ENCODE measurements at places on chromosomes 2 and 18.

DNA sequence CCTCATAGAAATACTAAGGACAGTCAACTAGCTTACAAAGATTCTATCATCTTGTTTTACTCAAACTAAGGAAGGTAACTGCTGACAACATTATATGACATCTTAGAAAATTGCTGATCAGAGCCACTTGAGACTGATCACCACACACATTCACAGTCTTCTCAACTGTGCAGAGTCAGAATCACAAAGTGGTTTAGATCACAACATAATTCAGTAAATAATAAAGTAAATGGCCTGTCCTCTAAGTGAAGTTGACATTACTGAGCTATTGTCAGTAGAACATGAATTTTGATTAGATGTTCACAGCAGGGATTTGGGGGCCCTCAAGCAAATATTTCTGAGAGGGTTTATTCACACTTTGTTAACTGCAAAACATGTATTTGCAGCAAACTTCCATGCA, 28.5 kb downstream of the NOL4 start:
- DNase-seq = no peak

DNA sequence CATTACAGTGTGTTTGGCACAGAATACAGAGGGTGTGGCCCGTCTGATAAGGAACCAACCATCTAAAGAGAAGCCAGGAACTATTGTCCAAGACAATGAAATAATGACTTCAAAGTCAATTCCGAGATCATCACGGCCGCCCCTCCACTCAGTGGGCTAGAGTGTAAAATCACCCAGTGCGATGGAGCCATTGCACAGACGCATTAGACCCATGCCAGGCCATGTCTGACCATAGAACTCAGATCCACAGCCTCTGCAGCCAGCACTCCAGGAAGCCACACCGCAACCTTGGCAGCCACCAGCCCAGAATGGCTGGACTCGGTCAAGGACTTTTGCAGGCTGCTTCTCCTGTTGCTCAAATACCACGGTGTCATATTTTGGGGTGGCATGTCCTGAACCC, 835.7 kb downstream of the DCDC2C start:
- DNase-seq = no peak

DNA sequence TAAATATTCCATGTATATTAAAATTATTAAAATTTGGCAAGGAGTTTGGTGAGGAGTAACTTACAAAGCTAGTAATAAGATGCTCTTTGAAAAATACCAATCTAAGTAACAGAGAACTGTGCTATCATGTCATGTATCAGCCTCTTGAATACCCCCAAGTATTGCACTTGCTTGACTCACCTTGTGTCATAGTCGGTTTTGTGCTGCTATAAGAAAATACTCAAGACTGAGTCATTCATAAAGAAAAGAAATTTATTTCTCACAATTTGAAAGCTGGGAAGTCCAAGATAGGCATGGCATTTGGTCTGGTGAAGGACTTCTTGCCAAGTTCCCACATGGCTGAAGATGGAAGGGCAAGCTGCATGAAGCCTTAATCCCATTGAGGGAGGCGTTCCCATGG, 179.2 kb downstream of the MEMO1 start:
- no peak for DNase-seq

DNA sequence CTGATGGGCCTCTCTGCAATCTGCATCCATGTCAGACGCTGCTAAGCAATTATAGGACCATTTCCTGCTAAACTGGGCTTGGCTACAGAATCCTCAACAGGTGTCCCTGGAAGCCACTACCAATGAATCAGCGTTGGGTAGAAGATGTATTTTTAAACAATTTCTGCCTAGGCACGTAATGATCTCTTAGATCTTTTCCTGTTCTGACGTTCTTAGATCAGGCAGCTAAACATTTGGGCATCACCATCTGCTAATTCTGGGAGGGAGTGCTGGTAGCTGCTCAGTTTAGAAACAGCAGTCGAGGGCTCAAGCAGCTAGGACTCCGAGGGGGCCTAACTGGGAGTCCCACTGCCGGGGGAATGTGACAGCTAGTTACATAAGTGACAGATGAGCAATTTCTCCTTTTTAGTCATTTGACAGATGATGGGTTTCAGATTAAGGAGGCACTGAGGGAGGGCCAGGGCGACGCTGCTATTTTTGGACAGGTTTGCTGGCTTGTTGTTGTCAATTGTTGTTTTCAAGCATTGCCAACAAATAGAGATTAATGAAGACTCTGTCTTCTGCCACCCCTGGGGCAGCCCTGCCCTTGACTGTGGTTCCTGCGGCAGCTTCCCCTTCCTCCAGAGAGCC, 92.7 kb downstream of the MRO start:
- DNase-seq = no peak

GRCh38 chr2:215396595-215397313, 39.1 kb downstream of the FN1 start:
- no peak for DNase-seq
